ENCODE measurements at places on chromosomes 2 and 18. TPM values are rescaled to one million over a fixed set of nuclear protein-coding genes. Genes with fewer than 3 reads are reported as not detected.
A peak's percentile ranks its signal among the peaks of the same experiment; 100 is the strongest.

The SCRN3 gene
- 20.0 TPM for total RNA-seq

The RTP5 gene
- total RNA-seq = not detected

DNA sequence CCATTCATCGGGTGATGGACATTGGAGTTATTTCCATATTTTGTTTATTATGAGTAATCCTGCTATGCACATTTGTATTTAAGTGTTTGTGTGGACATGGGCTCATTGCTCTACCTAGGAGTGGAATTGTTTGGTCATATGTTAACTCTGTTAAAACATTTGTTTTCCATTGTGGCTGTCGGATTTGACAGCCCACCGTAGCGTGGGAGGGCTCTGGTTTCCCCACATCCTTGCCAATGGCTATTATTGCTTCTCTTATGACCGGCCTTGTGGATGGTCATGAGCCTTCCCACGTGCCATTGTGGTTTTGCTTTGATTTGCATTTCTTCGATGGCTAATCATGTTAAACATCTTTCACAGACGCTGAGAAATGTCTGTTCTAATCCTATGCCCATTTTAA lies 92.0 kb downstream of the ZNF236 start:
- no peak overlapping the region for H3K4me3 ChIP-seq
- no peaks in the 10 kb centered on the region for H3K4me1 ChIP-seq
- H3K27ac ChIP-seq = no peak overlapping the region
- peaks cover 95% of the 10 kb centered on the region for H3K36me3 ChIP-seq
- H3K27me3 ChIP-seq = no peaks in the 10 kb centered on the region
- DNase-seq = no peak

DNA sequence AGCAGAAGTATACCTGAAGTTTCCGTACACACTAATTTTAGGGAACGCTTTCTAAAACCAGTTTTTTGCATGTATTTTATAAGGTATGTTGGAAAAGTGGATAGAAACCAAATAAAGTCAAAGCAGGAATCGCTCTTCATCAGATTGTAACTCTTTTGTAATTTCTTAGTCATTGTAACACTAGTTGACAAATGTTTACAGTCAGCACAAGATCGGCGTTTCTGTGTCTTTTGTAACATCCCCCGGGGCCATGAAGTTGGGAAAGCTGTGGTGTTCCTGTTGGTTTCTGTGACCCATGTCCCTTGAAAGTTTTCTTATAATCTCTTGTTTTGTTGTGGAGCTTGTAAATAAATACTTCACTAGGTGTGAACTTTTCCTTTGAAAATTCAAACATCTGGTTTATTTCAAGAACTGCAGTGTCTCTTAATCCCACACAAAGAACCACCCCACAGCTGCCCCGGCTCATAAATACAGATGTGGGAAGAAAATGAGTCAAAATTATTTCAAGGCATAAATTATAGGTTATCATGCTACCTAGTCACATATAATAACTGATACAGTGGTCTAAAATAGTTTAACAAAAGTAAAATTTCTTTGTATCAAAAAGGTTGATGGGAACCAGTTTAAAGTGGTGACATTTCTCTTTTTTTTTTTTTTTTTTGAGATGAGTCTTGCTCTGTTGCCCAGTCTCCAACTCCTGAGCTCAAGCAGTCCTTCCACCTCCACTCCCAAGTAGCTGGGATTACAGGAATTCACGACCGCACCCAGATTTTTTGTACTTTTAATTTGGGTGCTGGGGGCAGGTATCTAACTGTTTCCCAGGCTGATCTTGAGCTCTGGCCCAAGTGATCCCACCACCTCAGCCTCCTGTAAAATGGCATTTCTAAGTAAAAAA lies 751 bp upstream of the NMI start:
- no peak for DNase-seq
- peak overlapping the region; percentile 68 for H3K4me3 ChIP-seq

DNA sequence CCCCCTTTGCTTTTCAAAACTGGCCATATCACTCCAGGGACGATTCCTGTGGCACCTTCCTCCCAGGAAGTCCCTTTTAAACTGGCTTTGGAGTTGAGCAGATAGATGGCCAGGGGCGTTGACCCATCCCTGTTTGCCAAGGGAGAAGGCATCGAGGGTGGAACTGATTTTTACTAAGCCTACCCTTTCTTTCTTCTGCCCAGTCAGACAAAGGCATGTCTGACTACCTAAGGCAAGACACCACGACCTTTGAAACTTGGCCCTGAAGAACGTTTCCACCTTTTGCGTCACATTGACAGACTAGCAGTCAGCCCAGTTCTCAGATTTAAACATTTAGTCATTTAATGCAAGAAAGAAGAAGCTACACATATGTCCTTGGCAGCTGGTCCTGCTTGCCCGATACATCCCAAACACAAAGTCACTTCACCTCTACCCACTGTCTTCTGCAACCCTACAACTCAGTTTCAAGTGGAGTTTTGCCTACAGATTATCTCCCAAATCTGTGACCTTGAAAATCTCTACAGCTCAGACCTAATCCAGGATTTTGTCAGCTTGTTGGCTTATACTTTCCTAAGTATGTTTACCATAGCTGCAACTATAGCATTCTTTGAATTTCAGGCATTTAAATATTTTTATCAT lies 102.2 kb upstream of the IL1R2 start:
- H3K4me1 ChIP-seq = no peaks in the 10 kb centered on the region
- peaks cover 89% of the 10 kb centered on the region for H3K36me3 ChIP-seq
- no peaks in the 10 kb centered on the region for H3K27me3 ChIP-seq
- H3K4me3 ChIP-seq = no peak overlapping the region
- H3K27ac ChIP-seq = no peak overlapping the region

GRCh38 chr2:127589841-127590240 lies 54.4 kb downstream of the MYO7B start:
- H3K27me3 ChIP-seq = no peaks in the 10 kb centered on the region
- H3K4me3 ChIP-seq = no peak overlapping the region
- no peaks in the 10 kb centered on the region for H3K4me1 ChIP-seq
- no peaks in the 10 kb centered on the region for H3K36me3 ChIP-seq
- DNase-seq = peak; percentile 9

Measured in upper lobe of right lung (tissue), 1 donor.